ENCODE measurements at places on chromosomes 2 and 18. TPM values are rescaled to one million over a fixed set of nuclear protein-coding genes. Genes with fewer than 3 reads are reported as not detected.

GRCh38 chr2:240425236-240425615 lies 10.2 kb upstream of the GPC1 start:
- DNase-seq, result no peak

The CRYGD gene
- 0.95 TPM for total RNA-seq

The CHRNG gene
- total RNA-seq, result 3.5 TPM

DNA sequence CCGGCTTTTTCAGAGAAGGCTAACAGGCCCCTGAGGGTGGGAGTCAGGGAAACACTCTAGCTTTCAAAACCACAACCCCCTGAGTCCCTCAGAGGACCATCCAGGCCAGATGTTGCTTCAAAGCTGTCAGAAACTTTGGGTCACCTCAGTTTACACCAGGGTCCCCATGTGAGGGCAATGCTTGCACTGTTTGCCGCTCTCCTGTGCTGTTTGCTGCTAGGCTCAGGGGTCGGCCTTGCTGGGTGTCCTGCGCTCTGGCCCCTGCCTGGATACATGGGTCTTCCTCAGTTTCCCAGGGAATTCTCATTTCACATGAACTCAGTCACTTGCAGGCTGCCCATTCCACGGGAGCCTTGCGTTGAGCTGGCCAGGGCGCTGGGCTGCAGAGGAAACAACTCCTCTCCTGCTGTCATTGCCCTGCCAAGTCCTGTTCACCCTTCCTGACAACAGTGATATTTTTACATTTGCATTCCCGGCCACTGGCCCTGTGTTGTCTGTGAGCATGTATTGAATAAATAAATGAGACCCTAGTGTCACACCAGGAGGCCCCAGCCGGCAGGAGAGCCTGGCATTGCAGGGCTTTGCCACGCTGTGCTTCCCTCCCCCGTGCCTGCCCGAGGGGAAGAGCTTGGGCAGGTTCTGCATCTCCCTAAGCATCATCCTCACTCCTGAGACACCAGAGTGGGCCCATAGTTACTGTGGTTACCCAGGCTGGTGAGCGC lies 73.2 kb upstream of the RAB6C start:
- DNase-seq, result no peak

The ACVR2A gene
- 76.9 TPM for total RNA-seq

DNA sequence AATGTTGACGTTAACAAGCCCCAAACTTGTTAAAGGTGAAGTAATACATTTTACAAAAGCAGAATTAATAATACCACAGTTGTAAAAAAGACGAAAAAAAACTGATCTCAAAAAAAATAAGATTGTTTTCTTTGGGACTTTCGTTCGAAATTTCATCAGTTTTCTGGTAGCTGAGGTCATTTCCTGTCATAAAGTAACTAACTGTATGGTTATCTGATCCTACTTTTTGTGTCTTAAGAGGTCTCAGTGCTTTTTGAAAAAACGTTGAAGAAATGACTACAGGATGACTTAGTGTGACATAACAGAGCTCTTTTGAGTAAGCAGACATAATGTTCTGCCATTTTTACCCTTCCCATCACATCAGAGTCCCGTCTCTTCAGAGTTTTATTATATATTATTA lies 79.3 kb downstream of the BIRC6 start:
- DNase-seq, result no peak

DNA sequence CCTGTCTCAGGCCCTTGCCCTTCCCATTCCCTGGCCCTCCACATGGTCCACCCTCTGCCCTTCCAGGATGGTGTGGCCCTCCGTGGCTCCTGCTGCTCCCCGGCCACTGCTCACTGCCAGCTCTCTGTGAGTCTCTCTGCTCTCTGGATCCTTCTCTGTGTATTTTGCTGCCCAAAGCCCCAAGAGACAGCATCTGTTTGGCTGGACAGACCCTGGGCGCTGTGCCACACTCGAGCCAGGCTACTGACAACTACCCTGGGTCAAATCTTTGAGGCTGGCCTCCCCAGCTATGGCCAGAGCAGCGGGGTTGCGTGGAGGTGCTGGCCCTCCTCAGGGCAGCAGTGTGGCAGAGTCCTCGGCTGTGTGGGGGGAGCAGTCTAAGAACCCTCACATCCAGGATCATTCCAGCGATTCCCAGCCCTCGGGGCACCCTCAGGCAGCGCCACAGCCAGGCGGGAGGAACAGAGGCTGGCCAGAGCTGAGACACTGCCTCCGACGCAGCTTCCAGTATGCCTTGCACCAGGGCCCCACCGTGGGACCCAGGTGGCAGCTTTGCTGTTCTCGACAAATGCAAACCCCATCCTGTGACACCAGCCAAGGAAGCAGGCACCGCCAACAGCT lies 139.4 kb upstream of the GLI2 start:
- no peak for DNase-seq

The ZNF804A gene
- 4.3 TPM for total RNA-seq

The CELF4 gene
- 0.79 TPM for total RNA-seq

The C2orf80 gene
- total RNA-seq, result 0.37 TPM

DNA sequence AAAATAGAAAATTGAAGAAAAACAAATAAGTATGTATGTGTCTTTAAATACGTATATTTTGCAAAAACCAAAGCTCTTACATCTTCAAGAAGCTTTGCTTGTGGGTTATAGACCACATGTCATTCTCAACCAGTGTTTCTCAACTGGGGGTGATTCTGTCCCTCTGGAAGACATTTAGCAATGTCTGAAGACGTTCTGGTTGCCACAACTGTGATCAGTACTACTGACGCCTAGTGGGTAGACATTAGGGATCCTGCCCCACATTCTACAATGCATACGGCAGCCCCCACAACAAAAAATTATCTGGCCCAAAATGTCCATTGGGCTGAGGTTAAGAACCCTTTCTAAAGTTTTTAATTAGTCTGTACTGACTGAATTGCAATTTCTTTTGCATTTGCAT lies 48.4 kb downstream of the UNC50 start:
- no peak for DNase-seq

DNA sequence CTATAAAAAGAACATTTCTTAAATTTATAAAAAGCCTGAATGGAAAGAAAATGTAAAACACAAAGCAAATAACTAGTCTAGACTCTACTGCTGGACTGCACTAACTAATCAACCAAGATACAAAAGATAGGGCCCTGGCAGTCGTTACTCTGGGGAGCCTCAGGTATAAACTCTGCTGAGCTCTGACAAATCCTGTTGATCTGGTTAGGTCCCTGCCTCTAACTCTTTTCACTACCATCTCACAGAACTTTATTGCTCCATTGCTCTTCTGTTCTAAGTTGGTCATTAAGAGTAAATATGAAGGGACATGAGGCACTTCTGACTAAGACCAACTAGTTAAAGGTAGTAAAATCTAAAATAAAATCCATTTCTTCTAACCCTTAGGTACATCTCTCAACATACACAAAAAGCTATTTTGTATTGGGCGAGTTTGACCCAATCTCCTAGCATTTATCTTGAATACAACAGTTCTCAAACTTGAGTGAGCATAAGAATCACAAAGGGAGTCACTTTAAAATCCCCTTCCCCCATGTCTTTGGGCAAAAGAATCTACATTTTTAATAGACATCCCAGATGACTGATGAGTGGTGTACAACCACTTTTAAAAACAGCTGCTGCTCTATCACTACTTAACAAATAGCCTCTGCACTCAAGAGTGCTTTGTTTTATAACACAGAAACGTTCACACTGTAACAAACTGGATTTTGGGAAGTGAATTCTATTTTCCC lies 2.5 kb downstream of the CHN1 start:
- no peak for DNase-seq

The CPO gene
- total RNA-seq, result 0.53 TPM

- peak; percentile 46 for DNase-seq
These were observed 10.3 kb downstream of the PTPRN start for GRCh38 chr2:219298759-219299371.

DNA sequence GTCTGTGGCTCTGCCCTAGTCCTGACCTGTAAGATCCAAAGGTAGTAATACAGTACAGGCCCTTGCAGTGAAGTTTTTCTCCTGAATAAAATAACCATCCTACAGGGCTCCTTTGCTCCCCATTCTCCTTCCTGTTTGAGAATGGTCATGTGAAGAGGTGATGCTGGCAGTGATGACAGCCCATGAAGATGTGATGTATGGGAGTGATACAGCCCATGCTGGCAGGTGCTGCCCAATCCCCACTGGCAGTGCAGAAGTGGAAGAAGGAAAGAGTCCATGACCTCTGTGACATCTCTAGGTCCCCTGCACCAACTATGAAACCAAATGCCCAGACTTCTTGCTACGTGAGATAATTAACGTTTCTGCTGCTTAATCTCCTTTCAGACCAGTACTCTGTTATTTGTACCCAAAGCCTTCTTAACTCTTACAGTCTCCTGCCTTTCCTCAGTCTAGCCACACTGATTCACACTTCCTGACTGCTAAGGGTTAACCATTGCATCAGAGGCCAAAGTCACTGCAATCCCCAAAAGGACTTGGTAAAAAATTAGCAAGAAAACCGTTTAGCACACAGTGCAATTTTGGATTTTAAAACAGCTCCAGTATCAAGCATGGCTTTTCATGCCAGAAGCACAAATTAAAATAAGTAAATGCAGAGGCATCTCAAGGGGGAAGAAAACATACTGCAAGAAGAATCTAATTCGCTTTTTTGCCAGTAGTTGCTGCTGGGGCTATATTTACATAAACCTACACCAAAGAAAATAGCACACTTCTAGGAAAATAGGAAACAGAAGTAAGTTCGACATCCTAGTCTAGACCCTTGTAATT lies 98.0 kb downstream of the STK39 start:
- no peak for DNase-seq

The APCDD1 gene
- total RNA-seq, result 70.8 TPM

DNA sequence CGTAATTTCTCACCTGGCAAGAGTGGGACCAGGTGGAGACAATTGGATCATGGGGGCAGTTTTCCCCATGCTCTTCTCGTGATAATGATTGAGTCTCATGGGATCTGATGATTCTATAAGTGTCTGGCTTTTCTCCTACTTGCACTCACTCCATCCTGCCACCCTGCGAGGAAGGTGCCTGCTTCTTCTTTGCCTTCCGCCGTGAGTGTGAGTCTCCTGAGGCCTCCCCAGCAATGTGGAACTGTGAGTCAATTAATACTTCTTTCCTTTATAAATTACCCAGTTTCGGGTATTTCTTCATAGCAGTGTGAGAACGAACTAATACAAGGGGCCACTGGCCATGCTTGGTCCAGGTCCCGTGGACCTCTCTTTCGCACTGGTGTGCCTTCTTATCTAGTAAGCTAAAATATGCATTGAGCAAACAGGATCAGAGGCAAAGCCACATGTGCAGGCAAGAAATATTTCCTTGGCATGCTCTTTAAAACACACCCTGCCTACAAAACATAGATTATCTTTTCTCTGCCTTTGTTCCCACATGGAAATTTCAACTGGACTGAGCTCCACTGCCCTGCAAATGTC lies 821.1 kb downstream of the TRIB2 start:
- DNase-seq, result no peak

DNA sequence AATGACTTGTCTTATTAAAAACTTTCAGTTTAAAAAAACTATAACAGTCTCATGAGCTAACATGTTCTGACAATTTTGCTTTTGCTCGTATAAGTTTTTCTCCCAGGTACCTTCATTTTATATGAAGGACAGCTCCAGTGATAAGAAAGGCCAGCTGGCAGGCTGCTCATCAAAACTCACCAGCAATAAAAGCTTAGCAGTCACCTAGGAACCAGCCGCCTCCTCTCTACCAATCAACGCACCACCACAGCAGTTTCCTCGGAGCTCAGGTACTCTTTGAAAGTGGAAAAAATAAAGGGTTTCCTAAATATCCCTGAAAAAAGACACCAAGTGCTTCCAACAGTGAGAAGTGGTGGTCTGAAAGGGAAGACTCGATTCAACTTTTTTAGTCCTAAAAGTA lies 100.9 kb upstream of the CCDC150 start:
- no peak for DNase-seq

DNA sequence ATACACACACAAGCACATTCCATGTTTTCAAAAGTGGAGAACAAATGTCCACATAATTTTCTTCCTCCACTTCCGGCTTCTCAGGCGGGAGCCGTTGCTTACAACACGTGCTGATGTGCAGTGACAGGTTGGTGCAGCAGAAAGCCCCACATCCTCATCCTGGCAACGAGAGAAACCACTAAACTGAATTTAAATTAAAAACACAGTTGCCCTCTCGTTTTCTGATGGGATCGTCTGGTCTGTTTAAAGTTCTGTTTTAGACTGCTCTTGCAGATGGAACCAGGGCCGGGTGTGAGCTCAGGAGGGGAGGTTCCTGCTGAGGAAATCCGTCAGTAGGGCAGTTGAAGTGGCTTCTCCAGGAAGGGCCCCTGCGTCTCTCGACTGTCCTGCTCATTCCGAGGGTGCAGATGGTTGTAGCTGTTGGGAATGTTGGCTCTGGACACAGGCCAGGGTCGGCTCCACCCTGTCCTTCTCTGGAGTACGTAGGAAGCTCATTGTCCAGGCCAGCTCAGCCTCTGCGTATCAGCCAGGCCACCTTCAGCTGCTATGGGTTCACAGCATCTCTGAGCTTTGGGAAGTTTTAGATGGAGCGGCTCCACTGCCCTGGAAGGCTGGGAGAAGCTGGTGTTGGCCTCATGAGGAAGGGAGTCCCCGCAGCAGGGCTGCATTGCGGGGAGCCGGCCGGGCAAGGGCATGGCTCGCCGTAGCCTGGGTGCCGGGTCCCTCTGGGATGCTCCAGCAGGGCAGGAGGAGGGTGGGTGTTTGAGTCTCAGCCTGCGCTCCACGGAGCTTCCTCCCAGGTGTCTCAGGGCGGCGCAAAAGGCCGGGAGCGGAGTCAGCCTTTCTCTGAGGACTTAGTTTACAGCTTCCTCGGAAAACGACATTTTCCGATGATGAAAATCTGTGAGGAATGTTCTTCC lies 58.3 kb downstream of the NFATC1 start:
- no peak for DNase-seq

GRCh38 chr2:65432227-65433190 lies at the start of gene SPRED2:
Gene SPRED2, minus strand, starts transcription at chr2:65432599. Its CDS starts 612 bp downstream, at chr2:65431987.
- peak; percentile 94 for DNase-seq

The LRRC30 gene
- 0.32 TPM for total RNA-seq

The WDSUB1 gene
- 17.6 TPM for total RNA-seq

GRCh38 chr2:63058144-63058920 lies 7.7 kb downstream of the OTX1 start:
- DNase-seq, result no peak

The FBXO48 gene
- 1.2 TPM for total RNA-seq

GRCh38 chr2:24410976-24411375 lies 50.6 kb upstream of the ITSN2 start:
- DNase-seq, result no peak

DNA sequence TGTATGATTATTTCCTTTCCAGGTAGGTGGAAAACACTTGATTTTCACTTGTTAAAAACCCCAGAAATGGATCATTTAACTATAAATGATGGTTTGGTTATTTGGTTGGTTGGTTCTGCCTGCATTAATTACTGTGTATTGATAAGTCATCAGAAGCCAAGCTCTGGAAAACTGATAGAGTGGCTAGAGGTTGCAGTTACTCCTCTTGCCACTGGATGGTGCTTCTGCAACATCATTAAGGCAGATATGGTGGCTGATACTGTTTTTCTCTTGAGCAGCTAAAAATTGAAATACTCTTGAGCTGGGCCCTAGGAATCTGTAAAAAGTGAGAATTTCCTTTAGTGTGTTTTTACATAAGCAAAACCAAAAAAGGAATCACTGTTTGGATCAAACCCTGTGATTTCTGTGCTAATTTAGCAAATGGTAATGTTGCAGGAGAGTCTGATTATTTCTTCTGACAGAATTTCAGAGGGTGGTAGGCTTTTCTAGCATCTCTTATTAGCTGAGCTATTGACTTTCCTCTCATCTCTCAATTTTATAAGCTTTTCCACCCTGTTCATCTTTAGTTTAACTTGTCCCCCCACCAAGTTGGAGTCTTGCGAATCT lies 54.3 kb downstream of the RAB10 start:
- no peak for DNase-seq

GRCh38 chr2:238493880-238494572 lies 67.3 kb downstream of the ASB1 start:
- no peak for DNase-seq

GRCh38 chr2:227163998-227164762 lies at the start of the genes COL4A3 and COL4A4:
Gene COL4A3, plus strand, starts transcription at chr2:227164624. Its CDS starts 103 bp downstream, at chr2:227164727.
Gene COL4A4, minus strand, starts transcription at chr2:227164205. Its CDS starts 16,722 bp downstream, at chr2:227147483.
- DNase-seq, result no peak
